ENCODE measurements at places on chromosomes 2 and 18.

GRCh38 chr2:97348265-97348664 lies 235.3 kb downstream of the ANKRD36 start:
- DNase-seq, result no peak

GRCh38 chr18:46636040-46636630 lies 20.9 kb downstream of the LOXHD1 start:
- no peak for DNase-seq

DNA sequence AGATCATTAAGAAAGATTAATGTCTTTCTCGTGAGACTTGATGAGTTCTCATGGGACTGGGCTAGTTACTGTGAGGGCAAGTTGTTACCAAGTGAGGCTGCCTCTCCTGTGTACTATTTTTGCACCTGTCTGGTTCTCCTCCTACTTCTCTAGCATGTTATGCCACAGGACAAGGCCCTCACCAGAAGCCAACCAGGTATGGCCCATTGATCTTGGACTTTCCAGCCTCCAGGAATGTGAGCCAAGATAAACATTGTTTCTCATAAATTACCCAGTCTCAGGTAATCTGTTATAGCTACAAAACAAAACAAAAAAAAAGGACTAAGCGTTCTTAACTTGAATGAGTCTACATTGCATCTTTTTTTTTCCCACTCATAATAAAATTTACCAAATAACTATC lies 184.1 kb downstream of the CDH7 start:
- no peak for DNase-seq

DNA sequence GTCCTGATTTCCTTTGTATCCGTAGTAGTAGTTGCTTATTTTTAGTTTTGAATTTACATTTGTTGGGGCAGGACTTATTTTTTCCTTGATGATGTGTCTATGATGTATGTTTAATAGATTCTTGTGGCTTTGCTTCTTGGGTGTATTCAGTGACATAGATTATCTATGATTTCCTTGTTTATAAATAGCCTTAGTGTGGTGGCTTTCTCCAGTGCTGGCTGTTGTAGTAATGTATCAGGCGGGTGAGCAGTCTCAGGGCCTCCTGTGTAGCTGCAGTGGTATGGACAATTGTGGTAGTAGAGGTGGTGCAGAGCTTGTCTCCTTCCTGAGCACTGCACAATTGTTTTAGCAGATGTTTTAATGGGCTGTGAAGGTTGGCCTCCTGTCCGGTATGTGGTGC lies 60.5 kb downstream of the SMCHD1 start:
- DNase-seq, result no peak

GRCh38 chr2:32231959-32232358 lies 32.7 kb downstream of the NLRC4 start:
- no peak for DNase-seq

DNA sequence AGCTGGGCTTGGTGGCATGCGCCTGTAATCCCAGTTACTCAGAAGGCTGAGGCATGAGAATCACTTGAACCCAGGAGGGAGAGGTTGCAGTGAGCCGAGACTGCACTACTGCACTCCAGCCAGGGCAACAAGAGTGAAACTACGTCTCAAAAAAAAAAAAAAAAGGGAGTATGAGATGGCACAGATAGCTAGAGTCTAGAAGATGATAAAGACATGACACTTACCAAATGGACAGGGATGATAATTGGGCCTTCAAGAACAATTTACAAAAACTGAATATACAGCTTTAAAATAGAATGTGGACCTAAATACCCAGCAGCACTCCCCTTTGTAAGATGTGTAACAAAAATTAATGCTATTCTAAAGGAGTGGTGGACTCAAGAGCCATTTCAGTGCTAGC lies 2.7 kb downstream of the METTL4 start:
- DNase-seq, result no peak

- no peak for DNase-seq
Measured at GRCh38 chr2:217407362-217407761, 547.5 kb upstream of the TNP1 start.

DNA sequence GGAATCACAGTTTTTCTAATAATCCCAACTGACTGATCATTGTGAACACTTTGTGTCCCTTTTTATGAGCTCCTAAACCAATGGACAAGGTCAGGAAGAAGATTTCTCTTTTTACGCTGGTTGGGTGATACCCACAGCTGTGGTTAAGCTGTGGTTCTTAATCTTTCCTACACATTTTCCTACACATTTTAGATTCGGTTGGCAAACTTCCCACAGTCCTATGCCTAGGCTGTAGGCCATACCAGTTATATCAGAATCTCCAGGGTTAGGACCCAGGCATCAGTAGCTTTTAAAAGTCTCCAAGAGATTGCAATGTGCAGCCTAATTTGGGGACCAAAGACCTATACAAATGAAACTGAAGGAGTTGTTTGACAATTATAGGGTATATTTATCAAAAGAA lies 203.0 kb downstream of the SP3 start:
- no peak for DNase-seq

- DNase-seq, result no peak
Measured at GRCh38 chr2:172246649-172247048, 143.9 kb upstream of the DLX2 start.

DNA sequence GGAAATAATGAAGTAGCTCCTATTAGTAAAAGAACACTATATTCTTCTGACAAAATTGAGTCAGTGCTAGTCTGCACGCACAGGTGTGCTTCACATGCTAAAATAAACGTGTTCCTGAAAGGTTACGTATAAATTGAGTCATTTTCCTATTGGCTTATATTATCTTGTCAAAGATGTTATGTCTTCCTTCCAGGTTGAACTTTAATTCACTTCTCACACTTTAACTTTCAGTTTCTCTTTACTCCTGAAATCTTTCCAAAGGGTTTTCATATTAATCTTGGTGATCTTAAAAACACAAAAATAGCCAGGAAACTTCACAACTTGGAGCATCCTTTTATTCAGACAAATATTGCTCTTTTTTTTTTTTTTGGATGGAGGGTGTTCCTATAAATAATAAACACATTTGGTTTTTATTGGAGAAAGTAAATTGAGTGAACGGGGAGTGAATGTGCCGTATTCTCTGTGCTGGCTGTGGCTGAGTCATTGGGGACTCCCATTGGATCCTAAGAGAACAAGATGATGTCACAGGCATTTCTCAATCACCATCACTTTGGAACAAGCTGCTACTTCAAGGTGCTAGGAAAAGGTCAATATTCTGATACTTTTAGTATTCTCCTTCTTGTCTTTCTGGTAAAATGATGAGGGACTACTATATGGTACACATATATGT lies 150.2 kb upstream of the SPATS2L start:
- DNase-seq, result no peak

- DNase-seq, result no peak
Measured at GRCh38 chr2:135931776-135932443, 53.5 kb downstream of the DARS1 start.

DNA sequence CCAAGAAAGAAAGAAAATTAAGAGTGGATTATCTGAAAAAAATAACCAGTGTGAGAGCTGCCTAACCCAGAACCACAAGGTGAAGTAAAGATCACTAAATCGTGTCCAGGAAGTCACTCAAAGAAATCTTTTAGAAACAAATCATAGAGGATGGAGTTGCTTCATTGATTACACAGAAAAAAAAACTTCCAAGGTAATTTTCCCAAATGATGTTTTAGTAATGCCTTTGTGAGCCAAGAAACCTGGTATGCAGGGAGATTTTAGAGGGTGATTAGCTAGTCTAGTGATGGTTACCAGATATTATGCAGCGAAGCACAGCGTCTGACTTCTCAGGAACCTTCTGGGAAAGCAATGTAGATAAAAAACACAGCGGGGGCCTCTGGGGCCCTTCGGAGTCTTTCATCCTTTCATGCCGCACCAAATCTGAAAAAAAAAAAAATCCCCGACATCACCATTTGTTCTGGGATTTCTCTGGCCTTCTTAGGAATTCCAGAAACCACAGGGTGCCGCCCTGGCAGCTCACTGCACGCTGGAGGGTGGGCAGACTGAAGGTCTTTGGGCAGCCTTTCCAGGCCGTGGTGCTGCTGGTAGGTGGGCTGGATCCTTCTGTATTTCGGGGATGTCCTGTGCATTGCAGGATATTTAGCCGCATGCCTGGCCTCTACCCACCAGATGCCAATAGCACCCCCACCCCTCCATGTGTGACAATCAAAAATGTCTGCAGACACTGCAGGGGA lies 17.3 kb downstream of the ALPK2 start:
- no peak for DNase-seq

GRCh38 chr2:189613650-189614420 lies 33.2 kb upstream of the SLC40A1 start:
- DNase-seq, result no peak

- no peak for DNase-seq
Measured at GRCh38 chr2:15378148-15378908, 182.8 kb downstream of the NBAS start.

GRCh38 chr2:48694149-48694548 lies 61.4 kb downstream of the LHCGR start:
- no peak for DNase-seq

- no peak for DNase-seq
Measured at GRCh38 chr2:233161730-233162129, 89.7 kb upstream of the ATG16L1 start.

DNA sequence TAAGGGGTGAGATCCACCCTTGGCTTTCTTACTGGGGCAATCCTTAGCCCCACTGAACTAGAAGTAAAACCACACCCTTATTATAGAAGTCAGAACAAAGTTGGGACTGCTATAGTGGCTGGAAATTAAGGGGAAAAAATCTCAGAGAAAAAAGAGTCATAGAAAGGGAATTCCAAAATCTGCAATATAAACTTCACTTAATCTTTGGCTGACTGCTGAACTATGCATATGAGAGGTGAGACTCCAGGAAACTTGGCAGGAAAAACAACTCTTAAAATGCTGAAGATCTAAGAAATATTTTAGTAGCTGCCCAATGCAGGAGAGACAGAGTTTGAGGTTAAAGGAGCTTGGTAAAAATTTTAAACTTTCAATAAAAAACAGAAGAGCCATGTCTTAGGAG lies 201.8 kb upstream of the FN1 start:
- no peak for DNase-seq

DNA sequence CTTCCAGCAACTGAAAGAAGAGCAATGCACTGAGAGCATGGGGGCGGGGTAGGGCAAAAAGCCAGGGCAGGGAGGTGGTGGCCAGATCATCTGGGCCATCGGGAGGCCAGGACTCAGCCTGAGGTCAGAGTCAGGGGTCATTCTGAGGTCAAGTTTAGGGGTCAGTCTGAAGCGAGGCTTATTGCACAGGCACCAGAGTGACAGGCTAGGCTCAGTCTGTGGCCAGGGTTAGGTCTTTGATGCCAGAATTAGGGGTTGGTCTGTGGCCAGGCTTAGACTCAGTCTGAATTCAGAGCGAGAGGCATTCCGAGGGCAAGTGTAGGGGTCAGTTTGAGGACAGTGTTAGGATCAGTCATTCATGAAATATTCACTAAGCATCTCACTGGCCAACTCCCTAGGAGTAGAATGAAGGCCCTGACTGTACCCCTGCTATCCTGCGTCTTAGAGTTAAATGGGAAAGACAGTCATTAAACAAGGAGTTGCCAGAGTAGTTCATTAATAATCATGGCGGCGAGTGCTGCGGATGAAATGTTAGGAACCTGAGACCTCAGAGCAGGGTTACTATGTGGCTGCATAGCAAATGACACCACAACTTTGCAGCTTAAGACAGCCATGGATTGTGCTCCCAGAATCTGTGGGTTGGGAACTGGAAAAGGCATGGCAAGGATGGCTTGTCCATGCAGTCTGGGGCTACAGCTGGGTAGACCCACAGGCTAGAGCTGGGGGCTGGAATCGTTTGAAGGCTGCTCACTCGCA lies 198.7 kb downstream of the CYP26B1 start:
- DNase-seq, result no peak

GRCh38 chr2:96470636-96471035 lies 34.5 kb downstream of the NEURL3 start:
- DNase-seq, result no peak

DNA sequence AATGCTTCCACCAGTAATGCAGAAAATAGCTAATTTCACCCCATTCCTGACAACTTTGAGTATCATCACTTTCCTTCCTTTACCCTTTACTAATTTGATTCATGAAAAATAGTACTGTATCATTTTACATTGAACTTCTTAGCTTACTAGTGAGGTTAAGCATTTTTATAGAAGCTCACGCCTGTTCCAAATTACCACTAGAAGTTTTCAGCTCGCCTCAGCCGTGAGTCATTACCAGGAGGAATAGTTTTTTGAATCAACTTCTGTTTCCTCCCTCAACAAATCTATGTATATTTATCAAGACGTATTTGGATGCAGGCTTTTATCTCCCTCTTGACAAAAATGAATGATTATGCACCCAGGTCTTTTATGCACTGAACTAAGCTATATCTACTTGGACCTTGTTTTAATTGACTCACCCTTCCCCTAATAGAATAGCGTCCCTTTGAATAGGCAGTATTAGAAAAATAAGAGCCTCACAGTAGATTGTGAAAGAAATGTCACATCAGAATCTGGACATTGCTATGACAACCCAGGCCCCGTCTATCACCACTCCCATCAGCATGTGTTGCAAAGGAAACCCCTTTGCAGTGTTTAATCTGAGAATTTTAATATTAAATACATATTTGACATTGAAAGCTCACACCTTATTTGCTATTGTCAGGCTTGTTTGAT lies 207.4 kb upstream of the NRP2 start:
- DNase-seq, result no peak

DNA sequence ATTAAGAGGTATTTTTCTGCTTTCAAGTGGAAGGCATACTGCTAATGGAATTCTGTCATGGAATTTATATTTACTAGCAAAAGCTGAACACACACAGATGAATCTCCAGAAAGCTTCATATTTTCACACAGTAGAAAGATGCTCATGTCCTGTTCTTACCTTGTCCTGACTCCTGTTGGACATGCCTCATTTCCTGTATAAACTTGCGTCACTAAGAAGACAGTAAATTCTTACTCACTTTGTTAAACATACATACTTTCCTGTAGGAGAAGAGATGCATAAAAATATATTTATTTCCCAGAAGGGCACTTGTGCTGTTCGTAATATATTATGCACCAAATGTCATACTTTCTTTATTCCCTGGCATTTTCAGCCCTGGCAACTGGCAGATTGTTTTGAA lies 238.3 kb upstream of the RASGRP3 start:
- DNase-seq, result no peak

GRCh38 chr18:6010284-6010683 lies 115.0 kb upstream of the TMEM200C start:
- DNase-seq, result no peak

- DNase-seq, result no peak
Measured at GRCh38 chr2:27096748-27097297, 10.3 kb downstream of the KHK start.

- peak; percentile 34 for DNase-seq
Measured at GRCh38 chr2:25252291-25253152, 84.1 kb upstream of the POMC start.

GRCh38 chr18:13647761-13648160 lies 78.6 kb downstream of the FAM210A start:
- no peak for DNase-seq

- no peak for DNase-seq
Measured at GRCh38 chr18:50374220-50374752, 560 bp upstream of the SKA1 start.
